Panc1 (cell line): ENCODE measurements at places on chromosomes 1 and 21.
A peak's percentile ranks its signal among the peaks of the same experiment; 100 is the strongest.

DNA sequence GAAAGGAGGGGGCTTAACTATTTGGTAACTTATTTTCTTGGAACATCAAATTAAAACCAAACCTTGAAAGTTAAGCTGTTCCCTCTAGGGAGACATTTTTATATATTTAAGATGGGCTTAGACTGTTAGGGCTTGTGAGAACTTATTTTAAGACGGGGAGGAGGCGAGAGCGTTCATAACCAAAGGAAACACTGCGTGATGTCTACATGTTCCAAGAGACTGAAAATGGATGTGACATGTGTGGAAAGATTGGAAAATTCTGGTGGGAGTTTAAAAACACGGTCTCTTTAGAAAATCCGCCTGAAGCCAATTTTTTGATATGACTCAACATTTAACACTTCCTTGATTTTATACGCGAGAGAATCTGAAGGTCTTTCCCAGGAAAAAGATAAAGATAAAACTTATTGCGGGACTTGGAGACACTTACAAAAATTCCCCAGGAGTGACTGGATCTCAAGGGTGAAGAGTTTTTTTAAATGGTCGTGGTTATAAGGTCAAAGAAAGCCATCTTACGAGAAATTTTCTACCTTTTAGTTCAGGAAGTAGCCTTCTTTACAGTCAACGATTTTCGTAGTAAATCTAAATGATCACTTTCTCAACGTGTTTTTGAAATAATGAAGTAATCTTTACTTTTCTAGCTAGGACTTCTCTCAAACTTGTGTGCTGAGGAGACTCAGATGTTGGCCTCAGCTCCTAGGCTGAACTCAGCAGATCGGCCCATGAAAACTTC is 828 bp downstream of the PNRC2 start:
- DNase-seq = no peak

DNA sequence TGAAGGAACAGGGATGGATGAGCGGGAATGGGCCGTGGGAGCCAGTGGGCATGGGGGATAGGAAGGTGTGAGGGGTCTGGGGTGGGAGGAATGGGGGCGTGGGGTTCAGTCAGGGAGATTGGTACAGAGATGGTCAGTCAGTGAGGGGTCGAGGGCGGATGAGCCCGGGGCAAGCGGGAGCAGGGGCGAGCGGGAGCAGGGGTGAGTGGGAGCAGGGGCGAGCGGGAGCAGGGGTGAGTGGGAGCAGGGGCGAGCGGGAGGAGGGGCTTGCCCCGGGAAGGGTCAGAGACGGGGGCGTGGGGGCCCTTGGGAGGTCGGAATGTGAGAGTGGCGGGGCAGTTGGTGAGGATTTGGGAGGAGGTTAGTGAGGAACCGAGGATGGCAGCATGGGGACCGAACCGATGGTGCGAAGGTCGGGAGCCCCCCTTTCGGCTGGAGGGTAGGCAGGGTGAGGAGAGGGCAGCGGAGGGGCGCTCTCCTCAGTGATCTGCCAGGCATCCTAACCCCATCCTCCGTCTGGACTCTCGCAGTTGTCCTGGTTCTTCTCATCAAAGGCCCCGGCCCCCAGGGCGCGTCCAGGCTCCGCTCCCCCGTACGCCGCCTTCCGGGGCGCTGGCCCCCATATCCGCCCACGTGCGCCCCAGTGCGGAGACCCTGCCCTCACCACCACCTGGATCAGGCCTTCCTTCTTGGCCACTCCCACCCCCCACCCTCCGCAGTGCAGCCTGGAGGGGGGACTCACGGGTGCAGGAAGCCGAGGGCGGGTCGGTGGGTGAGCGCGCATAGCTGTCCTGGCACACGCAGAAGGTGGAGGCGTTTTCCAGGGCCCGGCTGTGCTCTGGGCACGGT is 11.2 kb downstream of the EPHA10 start:
- DNase-seq = no peak

DNA sequence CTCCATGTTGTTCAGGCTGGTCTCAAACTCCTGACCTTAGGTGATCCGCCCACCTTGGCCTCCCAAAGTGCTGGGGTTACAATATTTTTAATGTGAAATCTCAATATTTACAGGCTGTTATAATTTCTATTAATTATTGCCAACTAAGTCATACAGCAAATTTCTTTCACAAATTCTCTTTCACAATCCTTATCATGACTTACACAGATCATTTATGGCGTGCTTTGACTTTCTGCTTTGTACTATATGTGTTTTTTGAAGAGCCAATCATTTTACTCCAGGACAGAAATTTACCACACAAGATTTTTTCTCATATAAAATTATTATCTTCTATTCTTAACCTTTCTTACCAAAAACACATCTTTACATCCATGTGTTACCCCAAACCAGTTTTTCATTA is 1729.9 kb downstream of the NCAM2 start:
- DNase-seq = no peak

GRCh38 chr1:210500831-210501230 is 172.1 kb downstream of the HHAT start:
- DNase-seq = no peak

DNA sequence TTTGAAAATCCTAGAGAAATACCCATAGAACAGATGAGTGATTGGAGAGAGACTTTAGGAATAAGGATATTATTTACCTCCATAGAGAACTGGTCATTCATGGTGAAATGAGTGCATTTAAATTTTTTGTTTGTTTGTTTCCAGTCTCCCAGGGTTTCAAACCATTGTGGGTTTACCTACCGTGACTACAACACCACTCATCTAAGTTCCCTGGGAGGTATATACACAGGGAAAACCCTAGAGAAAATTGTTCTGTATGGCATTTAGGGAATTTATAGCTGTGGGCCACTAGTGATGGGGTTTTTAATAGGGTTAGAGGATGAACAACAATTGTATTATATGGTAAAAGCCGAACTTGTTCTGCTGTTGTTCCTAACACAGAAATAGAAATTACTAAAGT is 109.2 kb downstream of the USP25 start:
- DNase-seq = no peak

- no peak for DNase-seq
Measured at GRCh38 chr1:183953031-183953430, 84.5 kb downstream of the COLGALT2 start.

GRCh38 chr1:233040494-233040893 is 90.1 kb downstream of the NTPCR start:
- DNase-seq = no peak

DNA sequence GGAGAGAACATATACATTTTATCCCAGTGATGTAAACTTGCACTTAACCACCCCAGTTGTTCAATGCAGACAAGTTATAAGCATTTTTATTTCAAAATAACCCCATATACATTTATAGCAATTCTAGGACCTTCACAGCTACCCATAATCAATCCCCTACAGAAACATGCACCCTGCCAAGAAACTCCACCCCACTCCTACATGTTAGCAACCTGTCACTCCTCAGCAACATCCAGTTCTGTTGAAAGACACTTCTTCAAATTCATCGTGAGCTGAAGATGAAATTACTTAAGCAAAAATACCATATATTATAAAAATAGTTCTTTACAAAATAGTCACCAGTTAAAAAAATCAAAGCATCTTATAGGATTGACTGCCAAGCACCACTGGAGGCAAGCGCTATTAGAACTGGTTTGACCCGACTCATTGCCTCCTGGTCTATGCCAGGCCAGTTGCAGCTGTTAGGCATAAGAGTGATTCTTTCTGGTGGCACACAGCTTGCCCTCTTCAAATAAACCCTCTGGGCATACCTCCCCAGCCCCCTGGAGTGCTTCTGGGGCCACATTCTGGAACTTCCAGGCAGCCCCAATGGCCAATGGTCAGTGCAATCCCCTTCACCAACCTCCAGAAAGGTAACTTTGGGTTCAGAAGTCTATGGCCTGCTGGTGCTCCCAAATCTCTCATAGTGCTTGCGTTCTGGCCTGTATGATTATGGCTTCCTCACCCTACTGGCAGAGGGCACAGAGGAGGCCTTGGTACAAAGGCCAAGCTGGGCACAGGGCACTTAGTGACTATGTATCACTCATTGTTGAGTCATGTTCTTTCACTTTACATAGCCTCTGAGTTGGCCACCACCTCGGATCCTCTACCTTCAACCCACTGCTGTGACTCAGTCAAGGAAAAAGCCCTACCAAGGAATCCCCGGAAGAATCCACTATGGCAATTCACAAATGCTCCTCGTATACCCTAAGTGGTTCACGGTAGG is 72.2 kb upstream of the RALGPS2 start:
- peak; percentile 27 for DNase-seq

GRCh38 chr1:229383188-229383587 is 40.3 kb upstream of the CCSAP start:
- no peak for DNase-seq

GRCh38 chr1:22959545-22960360 is 12.9 kb downstream of the LACTBL1 start:
- no peak for DNase-seq

GRCh38 chr1:3068564-3069431 is at the start of gene PRDM16:
Gene PRDM16 (plus strand): TSS chr1:3069203. CDS start chr1:3069260, 57 bp downstream.
- no peak for DNase-seq

DNA sequence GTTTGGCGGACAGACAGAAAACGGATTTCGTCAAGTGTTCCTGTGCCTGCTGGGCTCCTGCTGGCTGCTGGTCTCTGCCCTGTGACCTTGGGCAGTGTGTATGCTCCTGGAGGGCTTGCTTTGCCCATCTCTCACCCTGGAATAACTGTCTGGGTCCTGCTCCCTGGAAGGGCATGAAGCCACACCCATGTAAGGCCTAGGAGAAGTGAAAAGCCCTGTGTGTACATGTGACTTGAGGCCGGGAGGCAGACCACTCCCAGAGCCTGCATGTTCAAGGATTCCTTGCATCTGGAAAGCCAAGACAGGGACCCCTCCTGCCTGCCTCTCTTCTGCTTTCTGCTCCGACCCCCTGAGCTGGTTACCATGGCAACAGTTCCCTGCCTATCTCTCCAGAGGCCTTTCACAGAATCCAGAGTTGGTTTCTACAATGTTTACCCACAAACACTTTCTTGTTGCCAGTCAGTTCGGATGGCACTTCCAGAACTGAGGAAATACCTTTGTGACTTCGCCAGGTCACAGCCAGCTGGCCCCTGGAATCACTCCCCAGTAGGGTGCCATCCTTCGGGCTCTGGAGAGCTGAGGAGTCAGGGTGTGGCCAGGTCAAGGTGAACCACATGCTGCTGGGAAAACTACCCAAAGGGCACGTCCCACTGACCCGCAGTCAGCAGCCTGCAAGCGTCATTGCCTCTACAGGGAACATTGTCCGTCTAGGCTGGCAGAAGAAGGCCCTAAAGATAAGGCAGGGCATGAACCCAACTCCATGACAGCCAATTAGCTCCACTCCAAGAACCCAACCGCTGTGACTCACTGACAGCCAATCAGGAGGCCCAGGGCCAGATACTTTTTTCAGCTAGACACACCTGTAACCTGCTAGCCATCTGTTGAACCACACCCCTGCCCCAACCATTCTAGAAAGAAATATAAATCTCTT is 14.7 kb upstream of the GPR37L1 start:
- no peak for DNase-seq

DNA sequence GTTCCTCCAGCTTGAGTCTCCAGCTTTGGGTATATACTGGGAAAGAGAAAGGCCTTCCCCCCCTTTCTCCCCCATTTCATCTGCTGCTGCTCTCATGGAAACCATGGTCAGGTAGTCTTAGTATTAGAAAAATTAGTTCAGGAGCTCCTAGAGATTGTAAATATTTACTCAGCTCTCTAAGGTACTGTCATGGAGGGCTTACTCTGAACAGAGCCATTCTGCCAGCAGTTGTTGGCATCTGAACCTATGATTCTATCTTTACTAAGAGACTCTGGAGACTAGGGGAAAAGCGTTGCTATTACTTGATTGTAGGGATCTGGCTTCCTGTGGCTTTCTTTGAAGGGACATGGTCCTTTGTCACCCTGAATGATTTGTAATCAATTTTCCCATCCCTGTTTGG is 6.1 kb downstream of the INTS3 start:
- no peak for DNase-seq

GRCh38 chr1:199909137-199909536 is 118.4 kb upstream of the NR5A2 start:
- DNase-seq = no peak
